ENCODE measurements at places on chromosomes 1 and 21.

DNA sequence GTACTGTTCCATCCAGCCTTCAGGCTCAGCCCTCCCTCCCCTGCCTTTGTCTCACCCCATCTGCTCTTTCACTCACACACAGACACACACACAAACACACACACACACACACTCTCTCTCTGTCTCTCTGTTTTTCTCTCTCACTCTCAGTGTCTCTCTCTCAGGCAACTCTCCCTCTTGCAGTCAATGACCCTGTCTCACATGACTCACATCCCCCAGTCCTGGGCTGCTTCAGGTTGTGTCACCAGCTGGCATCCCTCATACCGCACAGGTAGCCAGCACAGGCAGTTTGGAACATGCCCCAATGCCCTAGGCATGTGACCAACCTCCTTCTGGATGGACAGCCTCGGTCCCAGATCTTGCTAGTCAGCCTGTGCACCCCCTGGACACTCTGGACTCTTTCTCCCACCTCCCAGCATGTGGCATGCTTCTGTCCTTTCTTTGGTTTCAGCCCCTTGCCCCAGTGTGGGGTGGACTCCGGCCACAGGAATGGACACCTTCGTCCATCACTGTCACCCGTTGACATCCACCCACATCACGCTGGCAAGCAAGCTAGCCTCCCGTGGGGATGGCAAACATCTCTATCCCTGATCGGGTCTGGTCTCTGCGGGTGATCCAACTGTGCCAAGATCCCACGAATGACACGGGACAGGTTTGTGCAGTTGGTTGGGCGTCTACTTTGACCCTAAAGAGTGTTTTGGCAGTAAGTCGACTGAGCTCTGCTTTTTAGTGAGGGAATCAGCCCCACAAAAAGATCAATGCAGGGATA, 23.4 kb upstream of the FCGR2A start:
- no peak for DNase-seq

GRCh38 chr1:2236695-2237677, 8.9 kb downstream of the SKI start:
- DNase-seq: no peak

- no peak for DNase-seq
These were observed 109.2 kb downstream of the TOMM20 start for GRCh38 chr1:235019471-235019870.

DNA sequence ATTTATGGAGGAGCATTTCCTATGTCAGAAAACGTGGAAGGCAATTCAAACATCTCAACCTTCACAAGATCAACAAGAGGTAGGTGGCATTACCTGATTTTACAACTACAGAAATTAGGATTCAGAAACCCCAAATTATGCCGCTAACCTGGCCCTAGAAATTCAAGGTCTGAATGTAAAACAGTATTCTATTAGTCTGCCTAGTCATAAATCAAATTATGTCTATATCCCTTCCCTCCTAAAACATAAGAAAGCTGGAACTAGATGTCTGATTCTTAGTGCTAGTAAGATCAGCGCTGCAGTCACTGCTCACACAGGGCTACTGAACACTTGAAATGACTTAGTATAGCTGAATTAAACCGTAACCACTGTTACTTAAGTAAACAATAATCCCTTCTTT, 1.4 kb downstream of the TOMM20 start:
- DNase-seq: peak; percentile 38

GRCh38 chr1:15936025-15936424, 39.9 kb downstream of the ZBTB17 start:
- DNase-seq: no peak

GRCh38 chr1:46334030-46334384, 6.6 kb upstream of the NSUN4 start:
- no peak for DNase-seq

GRCh38 chr1:232459087-232459486, 170.8 kb downstream of the SIPA1L2 start:
- DNase-seq: no peak

DNA sequence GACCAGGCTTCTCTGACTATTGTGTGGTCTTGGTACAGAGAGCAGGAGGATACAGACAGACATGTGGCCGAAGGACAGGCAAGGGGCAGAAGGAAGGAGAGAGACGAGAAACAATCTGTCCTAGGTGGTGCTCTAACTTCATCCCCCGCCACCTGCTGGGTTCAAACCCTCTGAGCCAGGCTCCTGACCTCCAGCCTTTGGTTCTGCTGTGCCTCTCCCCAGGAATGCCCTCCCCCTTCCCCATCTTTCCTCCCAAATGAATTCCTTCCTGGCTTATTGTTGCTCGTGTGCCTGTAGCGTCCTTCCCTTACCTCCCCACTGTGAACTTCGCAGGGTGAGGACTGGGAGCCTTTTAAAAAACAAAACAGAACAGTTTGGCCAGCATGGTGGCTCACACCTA, 5.4 kb downstream of the TCEA3 start:
- DNase-seq: peak; percentile 44

DNA sequence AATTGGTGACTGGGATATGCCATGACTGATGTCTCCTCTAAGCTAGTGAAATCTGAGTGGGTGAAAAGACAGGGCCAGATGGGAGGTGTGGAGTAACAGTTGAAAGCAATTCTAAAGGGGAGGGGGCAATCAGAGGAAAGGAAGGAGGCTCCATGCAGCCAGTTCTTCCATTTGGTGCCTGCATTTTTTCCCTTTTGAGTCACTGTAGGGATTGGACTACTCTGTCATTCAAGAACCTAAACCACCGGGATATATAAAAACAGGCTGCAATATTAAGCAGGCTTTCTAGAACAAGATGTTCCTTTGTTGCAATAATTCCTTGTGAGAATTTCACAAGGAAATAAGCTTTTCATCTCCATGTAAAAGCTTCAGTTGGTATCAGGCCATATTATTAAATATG, 18.3 kb downstream of the CLIC6 start:
- no peak for DNase-seq

Data from NCI-H82 (cell line).